Central memory CD4-positive, alpha-beta T cell (primary cell): ENCODE measurements at places on chromosomes 5 and 9.

GRCh38 chr9:98159790-98160189 lies 32.6 kb downstream of the CORO2A start:
- no peak for DNase-seq

DNA sequence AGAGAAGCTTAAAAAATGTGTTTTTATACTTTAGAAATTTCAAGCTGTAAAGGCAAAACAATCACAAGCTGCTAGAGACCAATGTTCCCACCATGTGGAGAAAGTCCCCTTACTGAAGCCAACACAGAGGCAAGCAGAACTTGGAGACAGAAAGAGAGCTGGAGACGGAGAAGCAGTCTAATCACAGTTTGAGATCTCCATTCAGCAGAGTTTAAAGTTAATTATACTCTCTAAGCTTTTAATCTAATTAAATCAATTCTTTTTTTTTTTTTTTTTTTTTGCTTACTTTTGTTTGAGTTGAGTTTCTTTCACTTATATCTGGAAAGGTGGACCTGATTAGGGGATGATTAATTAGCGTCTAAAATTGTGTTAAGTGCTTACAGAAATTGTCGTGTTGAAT lies 1534.3 kb downstream of the MAT2B start:
- DNase-seq = no peak

- DNase-seq = no peak
Observed at GRCh38 chr9:15352306-15352705, 45.3 kb upstream of the TTC39B start.

- no peak for DNase-seq
Observed at GRCh38 chr5:30099634-30100033, 1093.9 kb upstream of the CDH6 start.

DNA sequence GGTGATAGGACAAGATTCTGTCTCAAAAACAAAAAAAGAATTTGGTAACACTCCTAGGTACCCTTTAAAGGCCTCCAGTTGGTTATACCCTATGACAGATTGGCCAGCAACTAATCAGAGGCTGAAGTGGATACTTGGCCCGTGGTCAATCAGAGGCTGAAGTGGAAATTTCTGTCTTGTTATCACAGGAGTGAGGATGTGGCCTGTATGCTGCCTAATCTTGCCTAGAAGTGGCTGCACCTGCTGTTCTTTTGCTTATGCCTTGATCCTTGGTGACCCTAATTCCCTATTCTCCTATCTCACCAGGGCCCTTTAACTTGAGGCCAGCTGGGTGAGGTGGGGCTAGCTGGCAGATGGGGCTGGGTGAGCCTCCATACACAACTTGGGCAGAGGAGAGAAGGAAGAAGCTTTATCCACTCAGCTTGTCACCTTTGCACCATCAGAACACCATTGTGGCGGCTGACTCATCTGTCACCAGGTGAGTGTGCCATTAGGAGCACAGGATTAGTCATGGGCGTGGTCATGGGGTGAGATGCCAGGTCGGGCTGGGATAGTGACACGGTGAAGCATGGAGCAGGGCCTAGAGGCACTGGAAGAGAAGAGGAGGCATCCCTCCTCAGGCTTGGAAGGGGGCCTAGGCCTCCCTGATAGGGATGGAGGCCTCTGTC lies 41.5 kb downstream of the SAR1B start:
- DNase-seq = no peak

- DNase-seq = no peak
Observed at GRCh38 chr5:62111428-62111827, 194.6 kb upstream of the KIF2A start.

DNA sequence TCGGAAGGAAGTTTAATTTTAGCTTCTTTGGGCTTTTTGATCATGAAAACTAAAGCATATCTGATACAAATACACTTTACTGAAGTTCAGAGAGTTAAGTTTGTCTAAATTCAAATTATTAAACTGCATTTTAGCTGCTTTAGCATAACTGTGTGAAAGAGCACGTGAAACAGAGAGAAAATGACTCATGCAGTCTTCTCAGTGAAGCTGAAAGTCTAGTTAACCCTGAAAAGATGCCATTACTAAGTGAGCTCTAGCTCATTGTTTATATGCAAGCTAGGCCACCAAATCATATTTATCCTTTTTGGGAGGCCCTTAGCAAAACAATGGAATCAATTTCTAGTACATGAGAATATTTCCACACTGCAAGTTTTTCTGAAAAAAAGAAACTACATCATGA lies 27.6 kb downstream of the TPD52L3 start:
- DNase-seq = no peak

GRCh38 chr9:33065157-33066076 lies 11.1 kb downstream of the SMU1 start:
- DNase-seq = no peak

- DNase-seq = no peak
Observed at GRCh38 chr5:119079318-119079921, 8.5 kb downstream of the DMXL1 start.

- DNase-seq = no peak
Observed at GRCh38 chr5:179764056-179764455, 29.7 kb upstream of the LTC4S start.

GRCh38 chr9:121819428-121820231 lies 168.2 kb downstream of the DAB2IP start:
- no peak for DNase-seq

GRCh38 chr5:36535859-36536615 lies 70.4 kb upstream of the SLC1A3 start:
- no peak for DNase-seq

GRCh38 chr5:138635265-138635664 lies 60.1 kb upstream of the HSPA9 start:
- DNase-seq = no peak

DNA sequence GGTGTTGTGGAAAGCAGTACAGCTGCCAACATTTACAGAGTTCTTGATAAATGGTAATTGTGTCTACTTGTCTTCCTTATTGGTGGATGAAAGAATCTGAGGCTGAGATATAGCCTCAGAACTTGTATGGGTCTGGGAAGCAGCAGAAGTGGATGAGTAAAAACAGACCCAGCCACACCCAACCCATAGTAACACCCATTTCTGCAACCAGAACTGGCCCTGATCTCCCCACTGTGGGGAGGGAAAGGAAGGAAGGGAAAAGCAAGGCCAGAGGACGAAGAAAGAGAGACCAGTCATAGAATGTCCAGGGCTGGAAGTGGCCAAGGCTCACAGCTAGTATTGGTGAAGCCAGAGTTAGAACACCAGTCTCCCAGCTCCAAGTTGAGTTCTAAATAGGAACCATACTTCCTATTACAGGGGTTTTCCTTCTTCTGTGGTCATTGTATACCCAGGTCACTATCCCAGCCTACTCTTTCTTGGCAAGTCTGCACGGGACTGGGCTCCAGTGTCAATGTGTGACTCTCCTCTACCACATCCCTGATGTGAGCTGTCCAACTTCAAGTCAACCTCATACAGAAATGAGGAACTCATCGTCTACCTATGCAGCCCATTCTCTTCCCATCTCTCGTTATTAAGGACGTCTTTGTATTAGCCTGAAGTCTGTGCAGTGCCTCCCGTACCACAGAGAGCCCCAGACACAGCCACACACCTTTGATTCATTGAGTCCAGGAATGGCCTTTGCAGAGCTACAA lies 35.9 kb downstream of the ITK start:
- DNase-seq = no peak

- DNase-seq = no peak
Observed at GRCh38 chr5:141313711-141314110, 6.9 kb downstream of the TAF7 start.

DNA sequence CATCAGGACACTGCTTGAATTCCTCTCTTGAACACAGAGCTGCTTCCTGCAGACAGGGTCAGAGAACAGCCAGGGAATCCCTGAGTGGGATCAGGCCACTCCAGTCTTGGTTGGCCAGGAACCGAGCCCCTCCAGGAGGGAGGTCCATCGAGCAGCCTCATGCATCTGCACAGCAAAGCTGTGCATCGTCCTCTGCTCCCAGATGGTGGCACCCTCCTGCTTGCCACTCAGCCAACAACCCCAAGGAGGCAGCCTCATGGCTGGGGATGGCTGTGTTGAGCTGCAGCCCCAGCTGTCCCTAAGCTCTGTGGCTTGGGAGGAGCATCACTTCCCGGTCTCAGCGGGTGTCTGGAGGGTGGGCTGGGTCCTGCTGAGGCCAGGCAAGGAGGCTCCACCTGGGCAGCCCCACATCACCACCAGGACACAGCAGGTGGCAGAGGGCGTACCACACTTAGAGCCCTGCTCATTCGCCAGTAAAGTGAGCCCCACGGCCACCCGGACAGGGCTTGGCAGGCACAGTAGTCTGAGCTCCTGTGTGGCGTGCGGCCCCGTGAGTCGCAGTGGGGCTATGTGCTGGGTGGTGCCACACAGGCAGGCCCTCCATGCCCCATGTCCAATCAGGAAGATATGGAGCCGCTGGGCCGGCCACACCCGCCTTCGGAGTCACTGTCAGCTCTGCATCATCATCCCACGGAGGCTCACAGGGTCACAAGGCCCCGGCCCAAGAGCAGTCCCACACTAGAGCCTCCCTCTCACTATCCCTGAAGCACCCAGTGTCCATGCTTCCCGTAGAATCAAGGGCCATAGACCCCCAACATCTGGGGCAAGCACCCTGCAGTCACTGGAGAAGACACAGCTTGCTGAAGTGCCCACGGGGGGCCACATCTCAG lies 11.9 kb downstream of the LPCAT1 start:
- no peak for DNase-seq

- no peak for DNase-seq
Observed at GRCh38 chr5:14258840-14259239, 115.7 kb downstream of the TRIO start.

DNA sequence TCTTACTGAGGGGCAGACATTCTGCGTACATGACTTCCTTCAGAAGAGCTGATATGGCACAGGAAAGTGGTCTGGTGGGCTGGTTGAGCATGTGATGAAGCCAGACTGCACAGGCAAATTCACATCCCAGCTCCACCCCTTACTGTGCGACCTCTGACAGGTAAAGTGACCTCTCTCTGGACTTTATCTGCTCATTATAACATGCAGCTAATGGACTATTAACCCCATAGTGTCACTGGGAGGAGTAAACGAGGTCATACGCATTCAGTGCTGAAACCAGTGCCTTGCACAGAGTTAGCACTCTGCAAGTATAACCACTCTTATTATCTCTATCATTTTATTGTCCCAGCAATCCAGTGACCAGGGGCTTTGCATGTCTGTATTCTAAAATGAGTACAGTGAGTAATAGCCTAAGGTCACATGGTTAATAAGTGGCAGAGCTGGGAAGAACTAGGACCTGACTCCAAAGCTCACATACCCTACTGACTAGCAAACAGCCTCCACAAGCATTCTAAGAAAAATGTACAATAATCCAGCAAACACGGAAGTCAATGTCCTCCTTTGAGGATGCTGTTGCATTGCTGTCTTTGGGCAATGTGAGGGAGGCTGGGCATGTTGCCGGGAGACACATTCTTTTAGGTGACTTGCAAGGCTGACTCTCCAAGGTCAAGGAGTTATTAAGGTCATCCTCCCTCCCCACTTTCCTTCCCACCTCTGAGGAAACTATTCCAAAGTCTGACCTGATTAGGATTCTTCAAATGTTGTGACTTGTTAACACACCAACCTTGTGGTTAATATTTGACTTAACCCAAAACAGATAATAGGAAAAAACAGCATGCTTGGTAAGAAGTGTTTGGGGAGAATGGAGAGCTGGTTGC lies 19.0 kb downstream of the GLRX start:
- no peak for DNase-seq

GRCh38 chr9:125699870-125700269 lies 7.1 kb downstream of the MAPKAP1 start:
- no peak for DNase-seq

DNA sequence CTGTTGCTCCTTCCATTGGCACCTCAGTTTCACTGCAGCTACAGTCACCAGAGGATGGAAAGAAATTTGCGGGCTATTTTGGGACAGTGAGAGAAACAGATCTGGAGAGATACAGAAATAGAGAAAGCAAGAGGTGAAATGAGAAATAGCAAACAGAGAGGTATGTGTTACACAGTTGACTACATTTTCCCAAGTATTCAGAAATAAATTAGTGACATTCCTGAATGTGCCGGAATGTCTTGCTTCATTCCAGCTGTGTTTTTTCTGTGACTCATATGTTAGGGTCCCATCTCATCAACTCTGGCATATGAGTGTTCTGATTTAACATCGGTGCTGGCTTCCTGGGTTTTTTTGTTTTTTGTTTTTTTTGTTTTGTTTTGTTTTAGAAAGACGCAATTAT lies 63.8 kb upstream of the ZNF462 start:
- no peak for DNase-seq

- no peak for DNase-seq
Observed at GRCh38 chr5:115623658-115624057, 2.2 kb downstream of the TMED7 start.

GRCh38 chr9:136081113-136081825 lies 13.8 kb downstream of the NACC2 start:
- DNase-seq = no peak

DNA sequence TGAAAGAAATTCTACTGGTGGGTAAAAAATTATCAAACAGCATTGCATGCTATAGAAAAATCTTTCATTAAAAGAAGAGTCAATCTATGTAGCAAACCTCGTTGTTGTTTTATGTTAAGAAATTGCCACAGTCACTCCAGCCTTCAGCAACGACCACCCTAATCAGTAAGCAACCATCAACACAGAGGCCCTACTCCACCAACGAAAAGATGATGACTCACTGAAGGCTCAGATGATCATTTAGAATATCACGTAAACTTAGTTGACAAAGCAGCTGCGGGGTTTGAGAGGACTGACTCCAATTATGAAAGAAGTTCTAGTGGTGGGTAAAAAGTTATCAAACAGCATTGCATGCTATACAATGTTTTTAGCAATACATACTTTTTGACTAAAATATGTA lies 242.6 kb downstream of the DRD1 start:
- no peak for DNase-seq

- no peak for DNase-seq
Observed at GRCh38 chr5:81134066-81134465, 99.1 kb upstream of the CKMT2 start.
